AG04450 (cell line): ENCODE measurements at places on chromosomes 4 and X. TPM values are rescaled to one million over a fixed set of nuclear protein-coding genes. Genes with fewer than 3 reads are reported as not detected.
A peak's percentile ranks its signal among the peaks of the same experiment; 100 is the strongest.

The NDUFC1 gene
- 46.7 and 52.9 TPM in 2 replicates for polyA plus RNA-seq

GRCh38 chrX:2387614-2388239 lies 113.0 kb downstream of the DHRSX start:
- no peak for DNase-seq

DNA sequence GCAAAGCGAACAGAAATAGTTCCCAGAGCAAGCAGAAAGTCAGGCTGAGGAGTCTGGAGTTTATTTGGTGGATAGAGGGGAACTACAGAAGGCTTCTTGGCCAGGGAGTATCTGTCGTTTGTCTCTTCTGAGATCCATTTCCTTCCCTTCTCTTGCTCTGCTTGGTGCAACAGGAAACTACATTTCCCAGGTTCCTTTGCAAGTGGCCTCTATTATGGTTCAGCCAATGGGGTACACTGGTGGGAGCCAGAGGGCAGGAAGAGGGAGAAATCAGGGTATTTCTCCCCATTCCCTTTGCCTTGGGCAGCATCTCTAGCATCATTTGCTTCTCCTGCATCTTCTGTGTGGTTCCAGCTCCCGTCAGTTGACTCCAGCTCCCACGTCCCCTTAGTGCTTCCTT lies 142.1 kb downstream of the BCOR start:
- DNase-seq = no peak

GRCh38 chr4:35358001-35358584 lies 886.2 kb downstream of the ARAP2 start:
- DNase-seq = no peak

GRCh38 chrX:135408794-135409193 lies 12.9 kb upstream of the SMIM10L2A start:
- no peak for DNase-seq

DNA sequence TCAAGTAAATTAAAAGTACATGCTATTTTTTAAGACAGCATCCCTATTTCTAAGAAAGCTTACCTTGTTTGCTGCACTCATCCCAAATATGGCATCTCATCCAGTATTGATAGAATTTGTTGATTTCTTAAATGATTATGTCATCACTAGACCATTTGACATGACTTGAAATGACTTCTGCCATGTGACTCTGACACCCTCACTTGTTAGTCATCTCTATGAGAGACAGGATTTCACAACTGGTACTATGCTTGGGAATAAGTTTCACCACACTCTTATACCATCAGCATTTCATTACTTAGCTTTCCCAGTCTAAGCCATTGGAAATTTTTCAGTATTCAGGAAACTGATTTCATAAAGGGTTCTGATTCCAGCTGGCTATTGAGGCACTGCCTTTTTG lies 55.3 kb downstream of the TMPRSS11F start:
- no peak for DNase-seq

DNA sequence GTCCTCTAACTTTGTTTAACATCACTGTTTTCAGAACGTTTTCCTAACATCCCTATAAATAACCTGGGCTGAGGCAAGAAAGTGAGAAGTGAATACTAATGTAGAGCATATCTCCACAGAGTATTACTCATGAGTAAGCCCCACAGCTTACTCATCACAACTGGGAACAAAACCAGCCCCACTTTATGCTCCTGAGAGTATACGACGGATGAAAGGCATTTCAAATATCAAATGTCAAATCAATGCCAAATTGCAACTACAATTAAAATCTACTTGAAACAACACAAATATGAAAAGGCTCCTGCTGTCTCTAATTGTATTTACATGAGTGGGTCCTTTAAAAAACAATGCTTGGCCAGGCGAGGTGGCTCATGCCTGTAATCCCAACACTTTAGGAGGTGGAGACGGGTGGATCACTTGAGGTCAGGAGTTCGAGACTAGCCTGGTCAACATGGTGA lies 41.2 kb downstream of the SH3RF1 start:
- peak; percentile 80 for DNase-seq

GRCh38 chr4:145530662-145531061 lies 49.0 kb downstream of the SMAD1 start:
- DNase-seq = no peak
